ENCODE measurements at places on chromosomes 3 and 15. TPM values are rescaled to one million over a fixed set of nuclear protein-coding genes. Genes with fewer than 3 reads are reported as not detected.

Gene CRABP1
- total RNA-seq = not detected

Gene PTH1R
- total RNA-seq = not detected

Gene ITIH3
- total RNA-seq = not detected

Gene ALPK3
- total RNA-seq = 0.27 TPM

Gene GREM1
- 1.8 TPM for total RNA-seq
